Activated CD8-positive, alpha-beta memory T cell treated with anti-CD3 and anti-CD28 coated beads for 4 hours (primary cell): ENCODE measurements at places on chromosomes 4 and X.
A peak's percentile ranks its signal among the peaks of the same experiment; 100 is the strongest.

- no peak for DNase-seq
These were observed 181.0 kb upstream of the KCNIP4 start for GRCh38 chr4:22129454-22130029.

- no peak for DNase-seq
These were observed 172.3 kb downstream of the SHROOM3 start for GRCh38 chr4:76607266-76607799.

DNA sequence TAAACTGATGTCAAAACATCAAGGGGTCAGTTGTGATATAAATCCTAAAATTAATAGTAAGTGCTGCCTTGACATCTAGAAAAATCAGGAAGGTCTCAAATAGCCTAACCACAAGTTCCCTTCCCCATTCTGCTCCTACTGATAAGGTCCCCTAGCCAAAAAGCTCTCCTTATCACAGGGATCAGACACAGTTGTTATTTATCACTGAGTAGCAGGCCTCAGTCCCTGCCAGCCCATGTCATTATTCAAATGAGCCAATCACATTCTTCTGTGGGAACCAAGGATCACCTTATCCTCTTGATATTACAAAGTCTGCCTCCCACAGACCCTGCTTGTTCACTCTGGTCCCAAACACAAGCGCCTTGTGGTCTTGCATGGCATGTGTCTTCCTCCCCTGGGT, 23.3 kb upstream of the TMEM255A start:
- DNase-seq: no peak

- no peak for DNase-seq
These were observed 4.1 kb downstream of the HS6ST2 start for GRCh38 chrX:132954323-132954722.

DNA sequence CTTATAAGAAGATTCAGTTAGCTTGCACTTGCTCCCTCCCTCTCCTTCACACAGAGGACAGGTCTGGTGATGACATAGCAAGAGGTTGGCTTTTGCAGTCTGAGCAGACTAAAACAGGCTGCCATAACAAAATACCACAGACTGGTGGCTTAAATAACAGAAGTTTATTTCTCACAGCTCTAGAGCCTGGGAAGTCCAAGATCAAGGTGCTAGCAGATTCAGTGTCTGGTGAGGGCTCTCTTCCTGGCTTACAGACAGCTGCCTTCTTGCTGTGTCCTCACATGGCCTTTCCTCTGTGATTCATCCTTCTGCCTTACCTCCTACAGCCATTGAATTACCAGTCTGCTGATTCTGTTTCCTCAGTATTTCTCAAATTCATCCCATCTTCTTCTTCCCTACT, 13.1 kb downstream of the RP2 start:
- no peak for DNase-seq

DNA sequence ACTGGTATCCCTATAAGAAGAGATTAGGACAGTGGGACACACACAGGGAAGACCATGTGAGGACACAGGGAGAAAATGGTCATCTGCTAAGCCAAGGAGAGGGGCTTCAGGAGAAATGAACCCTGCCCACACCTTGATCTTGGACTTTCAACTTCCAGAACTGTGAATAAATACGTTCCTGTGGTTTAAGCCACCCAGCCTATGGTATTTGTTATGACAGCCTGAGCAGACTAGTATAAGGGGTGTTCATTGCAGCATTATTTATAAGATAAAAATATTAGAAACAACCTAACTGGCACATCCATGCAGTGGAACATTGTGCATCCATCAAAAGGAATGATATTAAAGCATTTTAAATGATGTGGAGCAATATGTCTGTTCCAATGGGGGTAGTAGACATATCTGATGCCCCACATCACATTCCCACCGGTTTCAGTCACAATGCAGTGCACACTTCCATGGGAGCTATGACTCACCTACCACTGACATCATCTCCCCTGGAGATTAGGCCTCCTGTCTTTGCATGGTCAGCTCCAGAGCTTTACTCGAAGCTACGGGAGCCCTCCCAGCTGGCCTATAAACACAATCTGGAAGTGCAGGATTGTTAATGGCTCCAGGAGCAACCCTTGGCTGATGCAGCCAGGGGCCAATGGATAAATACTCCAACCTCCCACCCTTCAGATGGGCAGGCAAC, 38.9 kb upstream of the MAMLD1 start:
- no peak for DNase-seq

GRCh38 chr4:25213347-25213979, 20.4 kb upstream of the PI4K2B start:
- DNase-seq: no peak

GRCh38 chr4:48137846-48138245, 3.8 kb upstream of the TXK start:
- DNase-seq: no peak

- no peak for DNase-seq
These were observed 25.8 kb upstream of the AMELX start for GRCh38 chrX:11267425-11267824.

GRCh38 chrX:23854122-23854521, 53.6 kb downstream of the APOO start:
- DNase-seq: no peak

GRCh38 chrX:71298119-71298518, 3.4 kb upstream of the ITGB1BP2 start:
- no peak for DNase-seq

DNA sequence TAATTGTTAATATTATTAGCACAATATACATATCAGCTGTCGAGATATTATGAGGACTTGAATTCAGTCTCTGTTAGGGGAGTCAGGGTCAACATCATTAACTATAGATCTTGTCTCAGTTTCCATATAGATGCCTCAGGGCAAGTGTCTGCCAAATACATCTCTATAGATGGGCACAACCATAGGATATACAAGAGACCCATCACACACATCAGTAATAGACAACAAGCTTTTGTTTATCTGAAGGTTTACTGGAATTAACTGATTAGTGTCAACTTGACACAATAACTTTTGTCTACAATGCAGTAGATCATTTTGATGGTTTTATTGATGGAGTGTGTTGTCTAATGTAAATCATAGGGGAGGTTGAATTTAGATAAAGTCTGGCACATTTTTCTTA, 37.1 kb upstream of the PHOX2B start:
- DNase-seq: no peak

GRCh38 chrX:10014462-10015354, 47.5 kb downstream of the CLDN34 start:
- peak; percentile 60 for DNase-seq

- no peak for DNase-seq
These were observed 32.5 kb downstream of the SORBS2 start for GRCh38 chr4:185779517-185779916.

DNA sequence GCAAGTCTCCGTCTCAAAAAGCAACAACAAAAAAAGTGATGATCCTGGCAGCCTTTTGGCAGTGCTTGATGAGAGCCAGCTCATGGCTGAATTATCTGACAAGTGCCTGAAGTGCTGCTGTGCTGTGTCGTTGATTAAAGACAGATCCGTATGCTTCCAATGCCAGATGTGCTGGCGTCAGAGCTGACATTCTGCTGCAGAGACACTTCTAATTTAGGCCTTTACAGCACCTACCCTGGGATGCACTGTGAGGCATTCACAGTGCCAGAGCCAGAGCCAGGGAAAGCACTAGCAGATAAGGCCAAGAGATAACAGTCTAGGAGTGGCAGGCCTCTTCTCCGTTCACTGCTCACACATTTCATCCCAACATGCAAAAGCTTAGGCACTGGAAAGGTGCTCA, 995.5 kb downstream of the RAB28 start:
- DNase-seq: no peak

DNA sequence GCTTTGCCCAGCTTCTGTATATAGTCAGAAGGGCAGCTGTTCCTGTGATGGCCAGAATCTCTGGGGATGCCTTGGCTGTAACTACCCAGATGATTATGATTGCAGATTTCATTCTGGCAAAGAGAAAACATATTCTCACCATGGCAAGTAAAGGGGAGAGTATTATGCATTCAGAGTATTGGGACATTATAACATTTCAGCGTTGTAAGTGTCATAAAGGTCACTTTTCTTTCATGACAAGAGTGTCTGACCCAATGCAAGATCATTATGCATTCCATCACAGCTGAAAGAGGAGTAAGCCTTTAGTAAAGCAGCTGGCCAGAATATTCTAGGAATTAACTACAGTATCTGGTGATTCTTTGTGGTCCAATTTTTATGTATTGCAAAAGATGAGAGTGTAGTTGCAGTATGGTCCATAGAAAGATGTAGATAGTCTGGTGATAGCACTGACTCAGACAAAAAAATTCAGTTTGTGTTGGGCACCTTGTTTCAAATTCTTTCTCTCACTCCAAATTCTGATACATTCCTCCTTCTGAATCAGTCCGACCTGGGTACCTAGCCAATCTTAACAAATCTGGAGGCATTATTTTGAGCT, 2366.3 kb downstream of the PCDH7 start:
- DNase-seq: no peak

GRCh38 chrX:49848275-49848674, 19.2 kb downstream of the PAGE4 start:
- DNase-seq: no peak

DNA sequence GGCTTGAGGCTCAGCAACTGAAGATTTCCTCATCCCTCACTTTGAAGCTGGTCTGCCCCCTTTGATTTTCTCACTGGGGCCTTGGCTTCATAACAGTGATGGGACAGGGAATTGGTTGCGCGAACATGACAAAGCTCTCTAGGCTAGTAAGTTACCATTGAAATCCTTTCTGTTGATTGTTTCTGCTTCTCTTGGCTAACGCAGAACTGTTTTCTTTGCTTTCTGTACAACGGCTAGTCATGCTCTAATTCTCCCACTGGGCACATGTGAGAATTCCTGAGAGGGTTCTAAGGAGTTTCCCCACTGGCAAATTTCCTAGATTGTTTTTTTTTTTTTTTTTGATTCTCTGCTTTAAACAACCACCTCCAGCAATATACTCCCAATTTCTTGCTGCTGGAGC, 738.6 kb downstream of the PCDH7 start:
- no peak for DNase-seq

DNA sequence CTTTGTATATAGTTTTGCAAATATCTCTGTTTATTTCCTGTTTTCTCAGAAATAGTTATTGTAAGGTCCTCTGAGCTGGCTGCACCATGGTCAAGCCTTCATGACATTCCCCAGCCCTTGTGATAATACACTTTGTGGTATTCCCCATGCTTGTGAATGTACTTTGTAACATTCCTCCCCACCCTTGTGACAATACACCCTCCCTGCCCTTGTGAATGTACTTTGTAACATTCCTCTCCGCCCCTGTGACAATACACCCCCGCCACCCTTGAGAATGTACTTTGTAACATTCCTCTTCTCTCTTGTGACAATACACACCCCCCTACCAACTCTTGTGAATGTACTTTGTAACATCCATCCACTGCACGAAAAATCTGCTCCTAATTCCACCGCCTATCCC, 530.7 kb downstream of the CENPC start:
- no peak for DNase-seq

DNA sequence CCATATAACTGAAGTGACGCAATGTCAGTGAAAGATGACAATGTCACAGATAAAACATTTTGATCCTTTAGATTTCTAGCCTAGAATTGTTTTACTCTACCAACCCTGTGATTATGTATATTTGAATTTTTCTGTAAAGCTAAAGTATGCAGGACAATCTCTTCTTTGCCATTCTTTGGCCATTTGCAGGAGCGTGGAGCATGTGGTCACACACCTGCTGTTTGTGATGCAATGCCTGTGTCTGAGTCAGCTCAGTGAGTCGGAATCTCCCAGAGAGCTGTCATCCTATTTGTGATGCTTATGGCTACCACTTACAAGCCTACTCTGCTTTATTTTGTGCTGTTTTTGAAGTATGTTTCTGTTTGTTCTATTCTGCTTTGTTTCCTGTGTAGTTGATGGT, 214.5 kb downstream of the NAF1 start:
- DNase-seq: no peak

GRCh38 chr4:88366460-88366859, 12.2 kb upstream of the HERC6 start:
- no peak for DNase-seq

DNA sequence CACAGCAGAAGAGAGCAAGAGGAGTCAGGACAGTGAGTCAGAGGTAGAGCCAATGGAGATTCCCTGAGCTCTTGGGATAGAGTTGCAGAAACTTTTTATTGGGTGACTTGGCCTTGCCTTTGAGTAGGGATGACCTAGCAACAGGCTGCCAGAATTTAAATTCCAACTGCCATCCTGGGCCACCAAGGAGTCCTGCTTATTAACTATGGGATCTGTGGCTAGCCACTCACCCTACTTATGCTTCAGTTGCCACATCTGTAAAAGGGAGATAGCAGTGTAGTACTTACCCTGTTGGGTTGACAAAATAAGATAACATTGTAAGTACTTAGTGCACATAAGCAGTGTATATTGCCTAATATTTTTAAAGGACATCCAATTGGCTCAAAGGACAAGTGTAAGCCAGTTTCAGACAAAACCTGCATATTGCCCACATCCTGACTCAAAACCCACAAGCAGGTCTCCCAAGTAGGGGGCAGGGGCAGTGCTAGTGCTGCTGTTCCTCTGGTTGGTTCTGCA, 43.5 kb upstream of the TMEM164 start:
- DNase-seq: no peak

DNA sequence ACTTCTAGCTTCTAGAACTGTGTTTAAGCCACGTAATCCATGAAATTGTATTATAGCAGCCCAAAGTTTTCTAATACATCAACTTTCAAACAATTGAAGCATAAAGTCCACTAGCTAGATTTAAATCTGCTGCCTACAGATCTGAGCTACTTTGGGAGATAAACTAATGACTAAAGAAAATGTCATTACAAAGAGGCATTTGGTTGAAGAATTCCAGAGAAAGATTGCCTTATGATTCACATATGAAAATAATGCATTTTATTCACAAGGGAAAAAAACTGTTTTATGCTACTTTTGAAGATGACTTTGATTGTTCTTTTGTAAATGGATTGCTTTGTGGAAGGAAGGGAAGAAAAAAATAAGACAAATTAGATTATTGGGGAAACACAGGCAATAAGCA, 124.1 kb upstream of the SLIT2 start:
- no peak for DNase-seq

DNA sequence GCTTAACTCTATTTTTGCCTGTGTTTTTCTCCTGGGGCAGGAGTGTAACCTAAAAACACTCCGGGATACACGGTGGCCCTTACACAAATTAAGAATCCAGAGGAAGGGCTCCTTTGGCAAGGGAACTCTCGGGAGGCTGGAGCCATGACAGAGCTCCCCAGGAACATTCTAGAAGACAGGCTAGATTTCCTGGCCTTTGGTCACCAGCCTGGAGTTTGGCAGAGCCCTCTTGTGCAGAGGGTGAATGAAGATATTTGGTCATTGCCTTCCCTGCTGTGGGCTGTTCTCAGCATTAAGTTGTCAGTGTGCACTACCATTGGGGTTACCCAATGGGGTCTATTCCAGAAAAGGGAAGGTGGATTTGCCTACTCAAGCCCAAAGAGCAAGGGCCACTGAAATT, 53.8 kb upstream of the LNX1 start:
- no peak for DNase-seq
